Activated B cell treated with CpG ODN at 0.5 μM for 24 hours (primary cell): ENCODE measurements at places on chromosomes 3 and 15. TPM values are rescaled to one million over a fixed set of nuclear protein-coding genes. Genes with fewer than 3 reads are reported as not detected.

The DUOXA2 gene
- total RNA-seq = not detected in 2 replicates

The CCR5 gene
- 0.27 and 0.55 TPM in 2 replicates for total RNA-seq

The PLSCR4 gene
- not detected in 2 replicates for total RNA-seq

The IGSF10 gene
- total RNA-seq = not detected in 2 replicates

The KCNMB3 gene
- 6.0 and 6.9 TPM in 2 replicates for total RNA-seq
